ENCODE measurements at places on chromosomes 7 and 10.

DNA sequence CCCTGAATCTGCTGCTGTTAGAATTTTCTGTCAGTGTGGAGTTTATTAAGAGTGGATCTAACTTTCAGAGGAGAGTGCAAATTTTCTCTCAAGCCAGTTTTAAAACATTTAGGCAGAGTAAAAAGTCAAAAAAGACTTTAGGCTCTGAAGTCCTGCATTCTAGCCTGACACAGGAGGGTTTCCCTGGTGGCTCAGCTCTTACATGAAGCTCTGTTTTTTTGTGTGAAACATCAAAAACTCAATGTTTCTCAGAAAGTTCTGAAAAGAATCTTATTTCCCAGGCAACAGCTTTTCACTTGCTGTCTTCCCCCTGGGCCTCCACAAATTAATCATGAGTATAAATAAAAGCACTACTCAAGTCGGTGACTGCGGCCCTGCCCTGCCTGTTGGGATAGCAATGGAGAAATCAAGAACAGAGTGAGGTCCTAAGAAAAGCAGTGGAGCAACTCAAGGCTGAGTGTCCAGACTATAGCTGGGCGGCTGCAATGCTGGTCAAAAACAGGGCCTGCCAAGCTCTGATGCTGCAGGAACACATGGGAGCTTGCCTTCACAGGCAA lies 22.3 kb upstream of the WDR11 start:
- DNase-seq, result no peak

DNA sequence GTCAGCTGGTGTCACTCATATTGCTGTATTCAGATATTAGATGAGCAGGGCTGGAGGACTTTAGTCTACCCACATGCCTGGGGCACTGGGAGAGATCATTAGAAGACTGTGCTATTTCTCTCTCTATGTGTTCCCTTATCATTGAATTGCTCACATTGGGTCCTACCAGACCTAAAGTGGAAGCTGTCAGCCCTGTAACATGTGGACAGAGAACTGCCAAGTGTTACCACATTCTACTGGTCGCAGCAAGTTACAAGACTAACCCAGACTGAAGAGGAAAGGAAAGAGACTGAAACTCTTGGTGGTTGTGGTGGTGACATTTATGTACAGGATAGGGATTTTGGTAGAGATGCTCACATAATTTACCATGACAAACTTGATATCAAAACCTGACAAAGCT lies 627.1 kb upstream of the FZD8 start:
- no peak for DNase-seq

- DNase-seq, result no peak
Observed at GRCh38 chr10:91220954-91221675, 652 bp downstream of the PCGF5 start.

GRCh38 chr7:77308792-77309191 lies 107.4 kb downstream of the GSAP start:
- no peak for DNase-seq

- no peak for DNase-seq
Observed at GRCh38 chr7:45580053-45580872, 6.1 kb downstream of the ADCY1 start.

DNA sequence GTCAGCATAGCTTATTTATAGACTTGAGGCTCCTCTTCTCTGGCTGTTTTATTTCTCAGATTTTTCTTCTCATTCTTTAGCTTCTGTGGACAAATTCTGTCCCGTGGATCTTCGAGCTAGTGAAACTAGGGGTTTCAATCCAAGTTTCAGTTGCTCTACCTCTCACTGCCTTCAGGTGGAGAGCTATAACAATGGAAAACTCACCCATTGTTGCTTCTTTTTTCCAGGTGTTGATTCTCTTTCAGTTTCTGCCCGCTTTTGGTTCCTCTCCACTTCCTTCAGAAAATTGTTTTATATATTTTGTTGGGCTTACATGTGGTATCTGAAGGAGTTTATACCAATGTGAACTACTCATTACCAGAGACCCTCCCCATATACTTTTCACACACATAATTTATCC lies 266.1 kb downstream of the TCF7L2 start:
- DNase-seq, result no peak

DNA sequence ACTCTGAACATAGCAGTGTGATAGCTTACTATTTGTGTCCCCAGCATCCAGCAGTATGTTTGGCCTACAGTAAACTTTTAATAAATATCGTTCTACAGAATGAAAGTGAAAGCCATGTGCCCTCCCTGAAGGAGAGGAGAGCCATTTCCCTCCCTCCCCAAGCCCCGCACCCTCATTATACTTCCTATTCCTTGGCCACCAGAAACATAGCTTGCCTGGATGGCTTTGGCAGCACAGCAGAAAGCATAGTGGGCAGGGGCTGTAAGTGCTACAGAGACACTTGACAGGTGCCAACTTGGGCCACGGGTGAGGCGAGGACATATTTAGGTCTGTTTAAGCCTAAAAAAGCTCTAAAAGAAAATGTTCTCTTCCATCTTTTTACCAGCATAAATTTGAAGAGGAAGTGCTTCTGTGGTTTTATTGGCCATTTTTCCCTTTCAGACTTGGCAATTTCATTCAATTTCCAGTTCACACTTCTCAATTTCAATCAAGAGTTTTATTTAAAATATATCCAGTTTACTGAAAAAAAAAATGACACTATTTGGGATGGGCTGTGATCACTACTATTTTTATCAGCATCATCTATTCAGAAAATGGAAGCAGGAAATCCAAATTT lies 12.7 kb downstream of the HHEX start:
- no peak for DNase-seq

GRCh38 chr7:3791327-3791726 lies 490.3 kb downstream of the SDK1 start:
- DNase-seq, result no peak

DNA sequence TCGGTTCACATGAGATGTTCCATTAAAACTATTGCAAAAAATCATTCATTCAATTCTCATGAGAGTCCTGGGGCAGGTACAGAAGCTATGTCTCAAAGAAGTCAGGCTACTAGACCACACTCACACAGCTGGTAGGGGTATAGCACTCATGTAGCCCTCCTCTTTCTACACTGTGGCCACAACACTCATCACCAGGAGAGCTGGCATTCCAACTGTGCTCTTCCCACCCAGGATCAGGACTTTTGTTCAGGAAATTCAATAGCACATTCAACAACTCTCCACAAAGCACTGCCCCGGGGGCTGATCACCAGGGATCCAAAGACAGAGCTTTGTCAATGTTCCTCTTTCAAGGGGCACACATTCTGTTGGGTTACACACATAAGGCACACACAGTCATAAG lies 31.0 kb upstream of the C10orf90 start:
- no peak for DNase-seq

GRCh38 chr10:127257395-127257794 lies 61.0 kb upstream of the INSYN2A start:
- DNase-seq, result no peak

- no peak for DNase-seq
Observed at GRCh38 chr10:130781623-130782022, 529.9 kb downstream of the TCERG1L start.

DNA sequence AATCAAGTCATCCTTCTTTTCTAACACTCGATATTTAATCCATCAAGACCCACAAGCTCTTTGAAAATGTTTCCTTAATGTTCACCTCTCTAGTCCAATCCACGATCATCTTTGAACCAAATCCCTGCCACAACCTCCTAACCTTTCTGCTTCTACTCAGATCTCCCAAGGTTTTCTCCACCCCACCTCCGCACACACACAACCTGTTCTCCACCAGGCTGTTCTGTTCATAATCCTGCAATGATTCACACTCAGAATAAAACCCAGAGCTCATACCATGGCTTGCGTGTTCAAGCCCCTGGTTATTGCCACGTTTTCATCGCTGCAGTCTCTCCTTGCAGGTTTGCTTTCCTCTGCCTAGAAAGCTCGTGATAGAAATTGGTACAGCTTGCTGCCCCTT lies 53.8 kb upstream of the BAMBI start:
- no peak for DNase-seq
